ENCODE measurements at places on chromosomes 11 and 22.
A peak's percentile ranks its signal among the peaks of the same experiment; 100 is the strongest.

DNA sequence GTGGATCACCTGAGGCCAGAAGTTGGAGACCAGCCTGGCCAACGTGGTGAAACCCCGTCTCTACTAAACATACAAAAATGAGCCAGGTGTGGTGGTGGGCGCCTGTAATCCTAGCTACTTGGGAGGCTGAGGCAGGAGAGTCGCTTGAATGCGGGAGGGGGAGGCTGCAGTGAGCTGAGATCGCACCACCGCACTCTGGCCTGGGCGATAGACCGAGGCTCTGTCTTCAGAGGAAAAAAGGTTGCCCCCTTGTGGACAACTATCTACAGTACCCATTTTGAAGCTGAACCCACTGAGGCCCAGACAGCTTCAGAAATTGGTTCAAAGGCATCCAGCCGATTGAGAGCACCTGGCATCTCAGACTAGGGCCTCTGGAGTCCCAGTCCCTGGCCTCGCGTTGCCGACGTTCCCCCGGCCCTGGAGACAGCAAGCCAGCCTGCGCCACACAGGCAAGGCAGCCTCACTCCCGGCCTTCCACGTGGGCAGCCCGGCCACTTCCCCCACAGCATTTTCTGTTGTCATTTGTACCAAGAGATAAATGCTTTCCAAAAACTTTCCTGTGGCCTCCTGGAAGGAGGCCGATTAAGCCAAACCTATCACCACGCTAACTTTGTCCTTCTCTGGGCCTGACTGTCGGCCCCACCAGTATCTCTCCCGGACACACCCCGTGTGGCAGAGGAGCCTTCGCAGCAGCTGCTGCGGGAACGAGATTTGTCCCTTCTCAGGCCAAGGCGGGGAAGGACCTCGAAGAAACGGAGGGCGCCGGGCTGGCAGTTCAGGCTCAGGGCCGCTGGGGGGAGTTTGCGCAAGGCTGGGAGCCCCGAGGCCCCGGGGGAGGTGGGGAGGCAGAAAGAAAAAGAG lies 82.8 kb downstream of the FLI1 start:
- no peak for DNase-seq

GRCh38 chr11:73989156-73989555 lies 6.5 kb upstream of the UCP2 start:
- DNase-seq, result no peak

GRCh38 chr11:19723572-19724342 lies 11.1 kb downstream of the NAV2 start:
- DNase-seq, result no peak

GRCh38 chr11:10401696-10402392 lies 53.2 kb upstream of the AMPD3 start:
- no peak for DNase-seq

GRCh38 chr11:64090806-64091516 lies 55.2 kb downstream of the FLRT1 start:
- DNase-seq, result no peak

GRCh38 chr11:73680687-73681086 lies 34.3 kb downstream of the PLEKHB1 start:
- DNase-seq, result no peak

DNA sequence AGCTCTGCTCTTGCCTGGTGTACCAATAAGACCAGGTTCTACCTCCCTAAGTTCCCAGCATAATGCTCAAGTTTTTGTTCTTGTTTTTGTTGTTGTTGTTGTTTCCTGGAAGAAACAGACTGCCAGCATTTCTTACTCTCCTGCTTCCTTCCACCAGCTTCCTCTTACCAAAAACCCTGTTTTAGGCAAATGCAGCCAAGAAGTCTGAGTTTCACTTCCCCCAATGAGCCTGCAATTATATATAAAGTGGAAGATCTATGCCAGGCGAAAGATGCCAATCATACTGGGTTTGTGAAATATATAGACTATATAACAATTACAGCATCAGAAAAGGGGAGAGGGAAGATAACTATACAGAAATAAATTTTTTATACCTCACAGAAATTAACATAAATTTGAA lies 931.5 kb upstream of the FAT3 start:
- no peak for DNase-seq

- no peak for DNase-seq
Measured at GRCh38 chr11:19795082-19795481, 82.4 kb downstream of the NAV2 start.

DNA sequence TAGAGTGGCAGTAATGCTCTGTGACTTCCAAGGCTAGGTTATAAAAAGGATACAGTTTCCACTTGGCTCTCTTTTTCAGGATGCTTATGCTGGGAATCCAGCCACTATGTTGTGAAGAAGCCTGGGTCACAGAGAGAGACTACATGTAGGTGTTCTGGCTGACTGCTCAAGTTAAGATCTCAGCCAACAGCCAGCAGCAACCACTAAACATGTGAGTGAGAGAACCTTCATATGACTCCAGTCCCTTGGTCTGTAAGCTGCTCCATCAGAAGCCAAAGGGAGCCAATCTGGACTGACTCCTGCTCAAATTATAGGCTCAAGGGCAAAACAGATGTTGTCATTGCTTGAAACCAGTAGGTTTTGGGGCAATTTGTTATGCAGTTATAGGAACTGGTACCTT lies 162.7 kb downstream of the MAML2 start:
- no peak for DNase-seq

GRCh38 chr11:44364596-44364995 lies 54.7 kb upstream of the ALX4 start:
- no peak for DNase-seq

GRCh38 chr11:14672635-14673034 lies 29.0 kb downstream of the PDE3B start:
- no peak for DNase-seq

GRCh38 chr11:117096201-117096991 lies 1.8 kb downstream of the SIK3 start:
- no peak for DNase-seq

- no peak for DNase-seq
Measured at GRCh38 chr11:80414181-80415165, 973.6 kb upstream of the TENM4 start.

- no peak for DNase-seq
Measured at GRCh38 chr11:87076260-87076783, 38.6 kb downstream of the TMEM135 start.

DNA sequence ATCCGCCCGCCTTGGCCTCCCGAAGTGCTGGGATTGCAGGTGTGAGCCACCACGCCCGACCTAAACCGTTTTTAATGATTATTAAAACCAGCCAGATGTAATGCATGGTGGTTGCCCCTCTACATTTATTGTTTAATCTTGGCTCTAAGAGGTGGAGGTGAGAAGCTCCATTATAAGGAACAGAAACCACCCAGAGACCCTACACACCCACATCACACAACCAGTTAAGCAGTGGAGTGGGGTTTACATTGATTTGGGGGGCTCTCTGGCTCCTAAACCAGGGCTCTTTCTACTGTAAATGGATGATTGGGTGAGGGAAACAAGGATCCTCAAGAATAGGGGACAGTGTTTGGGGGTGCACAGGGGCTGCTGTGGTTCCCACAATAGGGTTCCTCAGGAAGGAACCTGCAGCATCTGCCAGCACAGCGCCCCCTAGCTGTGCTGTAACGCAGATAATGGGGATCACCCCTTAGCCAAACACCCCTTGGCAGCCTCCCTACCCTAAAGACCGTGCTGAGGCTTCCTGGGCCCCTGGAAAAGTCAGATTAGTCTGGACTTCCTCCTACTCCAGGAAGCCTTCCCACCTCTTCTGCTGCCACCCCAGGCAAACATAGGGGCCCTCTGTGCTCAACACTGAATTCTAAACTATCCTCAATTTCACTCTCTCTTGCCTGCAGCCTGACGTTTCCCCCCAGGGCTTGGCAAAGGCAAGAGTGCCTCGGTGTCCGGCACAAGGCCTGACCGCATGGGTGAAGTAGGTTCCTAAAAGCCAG lies 2.4 kb downstream of the MPST start:
- DNase-seq, result no peak

- no peak for DNase-seq
Measured at GRCh38 chr11:71385091-71385490, 63.1 kb downstream of the DHCR7 start.

- no peak for DNase-seq
Measured at GRCh38 chr11:129386795-129387397, 11.2 kb downstream of the BARX2 start.

DNA sequence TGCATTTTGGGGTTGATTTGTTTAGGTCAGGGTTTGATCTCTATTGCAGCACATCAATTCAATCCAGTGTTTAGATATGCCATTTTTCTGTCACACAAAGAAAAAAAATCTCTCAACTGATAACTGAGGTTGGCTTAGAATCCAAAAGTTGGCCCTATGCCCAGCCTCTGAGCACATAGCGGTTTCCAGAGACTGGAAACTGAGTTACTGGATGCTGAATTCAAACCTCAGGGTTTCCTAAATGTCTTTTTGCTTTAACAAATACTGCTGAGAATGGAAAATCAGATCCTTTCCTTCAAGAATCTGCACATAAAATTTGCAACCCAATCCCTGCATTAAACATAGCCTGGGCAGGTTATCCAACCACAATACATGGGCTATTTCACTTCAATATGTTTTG lies 4.0 kb downstream of the P4HA3 start:
- DNase-seq, result peak; percentile 49

DNA sequence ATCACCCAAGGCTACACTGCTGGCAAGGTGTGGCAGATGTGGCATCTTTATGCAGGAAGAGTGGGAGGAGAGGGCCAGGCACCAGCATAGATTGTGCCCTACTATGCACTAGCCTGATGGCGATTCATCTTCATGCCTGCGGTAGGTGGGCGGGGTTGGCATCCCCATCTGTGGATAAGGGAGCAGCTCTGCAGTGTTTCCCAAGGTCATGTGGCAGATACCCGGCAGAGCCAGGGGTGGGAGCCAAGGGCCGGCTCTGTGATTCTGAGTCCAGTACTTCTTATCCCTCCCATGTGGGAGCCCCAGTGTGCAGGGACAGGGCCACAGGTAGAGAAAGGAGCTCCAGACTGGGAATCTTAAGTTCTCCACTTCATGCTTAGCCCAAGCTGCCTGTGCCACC lies 20.0 kb downstream of the CD82 start:
- DNase-seq, result no peak

GRCh38 chr11:12188548-12189317 lies 78.3 kb downstream of the MICAL2 start:
- no peak for DNase-seq

GRCh38 chr11:59753650-59754493 lies 1.3 kb upstream of the STX3 start:
- peak; percentile 78 for DNase-seq

GRCh38 chr22:29937940-29938693 lies 55.1 kb downstream of the MTMR3 start:
- no peak for DNase-seq

DNA sequence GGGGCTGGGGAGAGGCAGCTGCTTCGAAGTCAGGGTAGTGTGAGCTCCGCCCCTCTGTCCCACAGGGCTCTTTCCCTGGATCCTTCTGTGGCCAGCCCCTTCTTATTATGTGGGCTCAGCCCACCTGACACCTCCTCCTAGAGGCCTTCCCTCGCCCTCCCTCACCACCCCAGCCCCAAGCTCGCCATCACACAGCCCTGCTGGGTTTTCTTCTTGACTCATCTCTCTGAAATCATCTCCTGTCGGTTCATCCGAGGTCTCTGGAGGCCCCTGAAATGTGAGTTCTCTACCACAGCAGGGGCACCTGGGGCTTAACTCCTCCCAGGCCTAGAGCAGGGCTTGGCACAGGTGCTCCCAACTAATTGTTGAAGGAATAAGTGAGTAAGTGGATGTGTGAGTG lies 65.2 kb downstream of the CACNA1I start:
- no peak for DNase-seq

DNA sequence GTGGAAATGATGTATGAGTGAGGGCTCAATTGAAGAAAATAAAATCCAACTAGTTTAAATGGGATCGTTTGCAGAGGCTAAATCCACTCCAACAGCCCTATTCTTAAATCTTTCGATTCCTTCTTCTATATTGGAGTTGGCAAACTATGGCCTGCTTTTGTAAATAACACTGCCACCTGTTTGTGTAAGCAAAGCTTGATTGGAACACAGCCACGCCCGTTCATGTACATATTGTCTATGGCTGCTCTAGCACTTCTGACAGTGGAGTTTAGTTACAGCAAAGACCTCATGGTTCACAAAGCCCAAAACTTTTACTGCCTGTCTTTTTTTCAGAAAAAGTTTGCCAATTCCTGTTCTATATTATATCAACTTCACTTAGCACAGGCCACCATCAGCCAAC lies 40.6 kb upstream of the RCN1 start:
- no peak for DNase-seq

GRCh38 chr22:37627121-37627520 lies 12.3 kb upstream of the SH3BP1 start:
- no peak for DNase-seq

- no peak for DNase-seq
Measured at GRCh38 chr11:91170711-91171110, 947.9 kb upstream of the CHORDC1 start.

DNA sequence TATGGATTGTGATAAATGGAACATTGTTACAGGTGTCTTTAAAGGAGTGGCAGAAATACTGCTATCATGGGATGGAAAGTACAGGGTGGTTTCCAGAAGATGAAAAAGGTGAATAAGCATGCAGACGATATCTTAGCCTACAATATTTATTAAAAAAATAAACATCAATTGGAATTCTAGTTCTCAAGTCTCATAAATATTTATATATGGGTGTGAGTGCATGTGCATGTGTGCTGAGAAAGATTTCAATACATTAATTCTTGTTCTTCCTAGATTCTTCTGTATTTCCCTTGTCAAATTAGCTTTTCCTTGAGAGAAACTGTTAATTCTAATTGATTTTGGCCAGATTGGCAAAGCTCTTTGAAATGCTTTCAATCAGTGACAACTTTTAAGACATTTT lies 618.2 kb downstream of the METTL15 start:
- no peak for DNase-seq

- no peak for DNase-seq
Measured at GRCh38 chr11:116582571-116582970, 190.2 kb downstream of the BUD13 start.

DNA sequence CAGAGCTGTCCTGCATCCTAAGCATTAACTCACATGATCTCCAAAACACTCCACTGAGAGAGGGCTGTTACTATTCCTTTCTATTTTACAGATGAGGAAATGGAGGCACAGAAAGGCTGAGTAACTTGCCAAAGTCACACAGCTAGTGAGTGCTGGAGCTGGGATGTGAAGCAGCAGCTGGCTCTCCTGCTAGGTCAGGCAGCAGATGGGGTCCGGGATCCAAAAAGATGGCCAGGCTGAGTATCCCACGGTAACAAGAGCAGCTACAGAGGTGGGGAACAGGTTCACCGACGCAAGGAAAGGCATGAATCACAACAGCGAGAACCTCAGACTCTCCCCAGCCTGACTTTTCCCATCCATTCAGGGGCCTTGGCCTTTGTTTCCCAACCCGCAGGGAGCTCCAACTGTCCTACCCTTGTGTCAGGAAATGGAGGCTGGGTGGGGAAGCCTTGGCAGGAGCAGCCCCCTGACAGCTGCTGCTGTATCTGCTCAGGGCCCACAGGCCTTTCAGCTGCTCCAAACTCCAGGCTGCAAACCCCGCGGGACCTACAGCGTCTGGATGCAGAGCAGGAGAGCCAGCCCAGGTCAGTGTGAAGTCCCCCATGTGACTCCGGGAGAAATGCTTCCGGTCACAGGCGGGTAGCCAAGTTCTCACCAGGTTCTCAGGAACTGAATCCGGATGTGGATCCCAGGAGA lies 29.5 kb downstream of the DKK3 start:
- DNase-seq, result peak; percentile 67

All from NCI-H1092 treated with DMSO at 0.1 percent for 48 hours (cell line).